Stimulated activated naive CD8-positive, alpha-beta T cell treated with anti-CD3 and anti-CD28 coated beads, Interleukin-15, Interleukin-2, amounts not matched to agents 100 U/mL and 50 U/mL, for 24 hours (primary cell): ENCODE measurements at places on chromosomes 5 and 9.
A peak's percentile ranks its signal among the peaks of the same experiment; 100 is the strongest.

DNA sequence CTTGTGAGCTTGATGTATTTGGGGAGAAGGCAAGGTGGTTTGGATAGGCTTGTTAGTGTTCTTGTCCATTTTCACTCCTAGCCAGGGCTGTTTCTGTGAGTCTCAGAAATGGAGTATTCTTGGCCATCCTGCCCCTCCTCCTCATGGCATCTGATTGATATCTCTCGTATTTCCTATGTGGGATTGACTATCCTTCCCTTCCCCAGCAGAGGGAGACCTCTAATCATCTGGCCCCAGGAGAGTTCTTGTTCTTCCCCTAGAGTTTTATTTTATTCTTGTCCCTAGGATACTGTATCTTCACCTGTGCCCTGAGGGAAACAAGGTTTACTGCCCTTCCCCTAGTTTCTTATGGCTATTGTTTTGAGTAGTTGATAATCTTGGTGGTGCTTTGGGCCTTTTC lies 114.4 kb downstream of the VPS13A start:
- DNase-seq: no peak

DNA sequence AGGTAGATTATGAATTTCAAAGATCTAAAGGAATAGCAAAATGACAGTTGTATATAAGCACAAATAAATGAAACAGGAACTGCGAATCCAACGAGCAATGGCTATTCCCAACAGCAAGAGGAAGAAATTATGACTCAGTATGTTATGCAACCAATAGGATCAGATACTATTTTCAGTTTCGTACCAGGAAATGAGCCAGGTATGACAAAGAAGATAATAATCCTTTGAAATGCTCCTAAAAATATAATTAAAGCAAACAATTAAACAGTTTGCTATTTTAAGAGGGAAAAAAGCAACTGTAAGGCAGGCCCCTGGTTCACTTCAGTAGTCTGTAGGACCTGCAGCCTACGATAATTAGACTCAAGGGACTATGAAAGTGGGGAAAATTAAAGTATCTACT lies 58.9 kb downstream of the AUH start:
- no peak for DNase-seq

DNA sequence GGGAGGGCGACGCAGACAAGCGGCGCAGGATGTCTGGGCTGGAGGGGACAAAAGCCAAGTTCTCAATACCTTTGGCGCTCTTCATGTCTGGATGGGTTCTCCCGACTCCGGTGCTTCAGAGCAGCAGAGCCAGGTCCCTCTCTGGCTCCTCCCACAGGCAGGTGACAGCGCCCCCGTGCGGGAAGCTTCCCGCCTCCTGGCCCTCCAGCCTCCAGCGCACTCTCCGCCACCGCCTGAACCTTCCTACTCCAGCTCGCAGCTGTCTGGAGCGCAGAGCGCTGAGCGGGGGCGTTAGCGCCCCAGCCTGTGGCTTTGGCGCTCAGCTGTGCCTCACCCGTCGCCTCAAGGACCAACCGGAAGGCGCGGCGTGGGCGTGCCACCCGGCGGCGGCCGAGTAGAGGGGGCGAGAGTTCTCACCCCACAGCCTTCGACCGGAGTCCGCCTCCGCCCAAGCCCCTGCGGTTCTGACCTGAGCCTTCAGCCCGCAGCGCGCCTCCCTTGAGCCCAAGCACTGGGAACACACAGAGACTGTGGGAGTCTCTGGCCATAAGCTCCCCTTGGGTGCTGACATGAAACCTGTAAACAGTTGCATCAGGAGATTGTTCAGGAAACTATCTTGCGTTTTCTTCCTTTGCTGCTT lies at the start of gene SLCO4C1:
SLCO4C1 (minus strand) TSS at position 107 of the 640 bp plus-strand sequence; CDS start at position 85, 22 bp downstream.
- DNase-seq: peak; percentile 81

DNA sequence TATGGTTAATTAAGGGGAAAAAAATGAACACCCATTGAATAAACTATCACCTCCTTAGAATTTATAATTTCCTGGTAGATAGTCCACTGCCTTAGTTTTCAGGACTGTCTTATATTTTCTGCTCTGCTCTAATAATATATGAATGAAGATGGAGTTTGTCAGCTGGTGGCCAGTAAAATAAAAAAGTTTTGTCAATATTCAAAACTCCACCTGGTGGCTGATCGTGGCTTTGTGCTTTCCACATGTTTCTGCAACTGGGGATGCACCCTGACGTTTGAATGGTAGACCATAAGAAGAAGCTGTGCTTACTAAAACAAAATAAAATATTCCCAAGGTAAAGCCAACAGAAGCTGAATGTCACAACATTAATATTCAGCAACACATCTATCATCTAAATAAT lies 286.6 kb upstream of the IZUMO3 start:
- DNase-seq: no peak

DNA sequence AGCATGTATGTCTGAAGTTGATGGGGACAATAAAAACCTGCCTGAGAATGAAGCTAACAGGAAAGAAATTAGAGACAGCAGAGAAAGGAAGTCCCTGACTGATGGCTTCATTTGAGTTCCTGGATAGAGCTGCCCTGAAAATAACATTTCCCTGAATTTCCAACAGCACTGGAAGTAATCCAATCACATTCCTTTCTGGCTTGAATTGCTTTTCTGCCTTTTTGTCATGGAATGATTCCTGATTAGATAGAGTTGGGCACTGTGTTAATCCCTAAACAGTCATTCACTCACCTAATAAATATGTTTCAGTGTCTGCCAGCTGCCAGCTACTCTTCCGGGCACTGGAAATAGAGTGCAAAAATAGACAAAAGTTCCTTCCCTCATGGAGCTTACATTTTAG lies 30.0 kb upstream of the SH3RF2 start:
- DNase-seq: no peak

DNA sequence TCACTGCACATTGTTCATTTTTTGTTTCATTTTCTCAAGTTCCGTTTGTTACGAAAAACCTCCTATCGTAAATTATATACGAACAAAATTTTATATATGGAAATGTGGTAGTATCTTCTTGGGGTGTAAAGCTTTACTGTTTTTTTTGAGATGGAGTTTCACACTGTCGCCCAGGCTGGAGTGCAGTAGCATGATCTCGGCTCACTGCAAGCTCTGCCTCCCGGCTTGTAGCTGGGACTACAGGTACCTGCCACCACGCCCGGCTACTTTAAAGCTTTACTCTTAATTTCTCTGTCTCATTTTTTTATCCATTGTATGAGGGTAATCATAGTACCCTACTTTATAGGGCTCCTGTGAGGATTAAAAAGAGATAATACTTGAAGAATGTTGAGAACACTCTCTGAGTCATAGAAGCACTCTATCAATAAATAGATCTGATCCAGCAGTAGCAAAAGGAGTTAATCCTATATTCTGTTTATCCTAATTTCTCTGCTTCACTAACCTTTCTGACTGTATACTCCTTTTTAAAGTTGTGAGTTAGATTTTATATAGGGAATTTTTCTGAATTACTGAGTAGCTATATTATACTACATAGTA lies 5.6 kb upstream of the LRRC70 start:
- no peak for DNase-seq

DNA sequence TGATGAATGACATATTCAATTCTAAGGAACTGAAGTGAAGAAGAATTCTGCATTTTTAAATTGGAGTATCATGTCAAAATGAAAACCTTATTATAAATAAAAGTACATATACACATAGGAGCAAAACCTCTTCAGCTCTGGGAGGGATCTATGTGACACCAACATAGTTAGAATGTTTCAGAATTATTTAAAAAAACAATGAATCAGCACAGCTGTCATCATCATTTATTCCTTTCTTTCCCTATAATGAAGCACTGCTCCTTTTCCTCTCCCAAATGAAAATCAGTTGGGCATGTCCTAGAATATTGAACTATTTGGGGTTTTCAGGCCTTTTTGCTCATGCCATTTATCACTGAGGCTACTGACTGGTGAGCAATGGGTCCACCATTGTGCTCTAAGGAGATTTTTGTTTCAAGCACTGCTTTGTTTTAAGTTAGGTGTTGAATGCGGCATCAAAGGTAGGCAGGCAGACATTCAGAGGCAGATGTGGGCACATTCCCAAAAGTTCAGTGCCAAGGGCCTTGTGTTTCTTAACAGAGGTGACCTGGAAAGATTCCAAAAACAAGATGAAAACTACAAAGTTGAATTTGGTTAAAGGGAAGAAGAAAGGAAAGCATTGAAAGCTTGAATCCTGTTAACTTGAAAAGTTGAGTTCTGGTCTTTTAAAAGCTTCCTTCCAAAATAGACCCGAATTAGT lies 126.4 kb upstream of the ADAMTSL1 start:
- no peak for DNase-seq

- DNase-seq: no peak
These were observed 49.0 kb downstream of the SLC44A1 start for GRCh38 chr9:105293408-105293807.

DNA sequence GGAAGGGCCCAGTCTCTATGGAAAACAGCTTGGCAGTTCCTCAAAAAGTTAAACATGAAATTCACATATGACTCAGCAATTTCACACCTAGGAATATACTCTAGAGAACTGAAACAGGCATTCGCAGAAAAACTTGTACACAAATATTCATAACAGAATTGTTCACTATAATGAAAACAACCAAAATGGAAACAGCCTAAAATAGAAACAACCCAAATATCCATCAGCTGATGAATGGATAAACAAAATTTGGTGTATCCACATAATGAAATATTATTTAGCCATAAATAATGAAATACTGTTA lies 4.8 kb upstream of the GPR150 start:
- DNase-seq: no peak

GRCh38 chr9:8706531-8706930 lies 907.0 kb upstream of the DMAC1 start:
- DNase-seq: no peak

GRCh38 chr5:108266242-108266641 lies 115.7 kb downstream of the FBXL17 start:
- DNase-seq: no peak

GRCh38 chr5:38455796-38456330 lies 100.6 kb downstream of the LIFR start:
- no peak for DNase-seq

DNA sequence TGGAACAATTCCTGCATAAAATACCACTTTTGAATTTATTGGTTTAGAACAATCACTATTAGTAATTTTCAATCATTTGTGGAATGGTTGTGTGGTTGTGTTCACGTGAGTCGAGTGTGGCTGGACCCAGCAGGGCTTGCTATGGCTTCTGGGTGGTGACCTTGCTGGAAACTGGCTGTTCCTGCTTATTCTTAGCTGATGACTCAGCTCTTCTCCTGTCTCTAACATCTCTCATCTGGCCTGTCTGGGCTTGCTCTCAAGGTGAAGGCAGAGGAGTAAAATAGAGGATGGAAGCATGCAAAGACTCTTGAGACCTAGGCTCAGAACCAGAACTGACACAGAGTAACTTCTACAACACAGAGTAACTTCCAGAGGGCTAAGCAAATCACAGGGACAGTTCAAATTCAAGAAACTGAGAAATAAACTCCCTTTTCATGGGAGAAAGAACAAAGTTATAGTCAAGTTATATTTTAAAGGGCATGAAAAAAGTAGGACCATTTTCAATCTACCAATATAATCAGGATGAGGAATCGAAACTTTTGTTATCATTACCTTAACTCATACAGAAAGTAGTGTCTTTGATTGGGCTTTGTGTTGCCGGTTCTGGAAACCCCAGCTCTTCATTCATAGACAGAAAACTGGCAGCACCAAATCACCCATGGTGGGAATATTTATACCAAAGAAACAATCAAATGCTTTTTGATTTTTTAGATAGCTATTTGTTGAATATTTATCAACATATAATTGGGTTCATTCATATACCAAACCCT lies 665.1 kb downstream of the CDH18 start:
- no peak for DNase-seq

DNA sequence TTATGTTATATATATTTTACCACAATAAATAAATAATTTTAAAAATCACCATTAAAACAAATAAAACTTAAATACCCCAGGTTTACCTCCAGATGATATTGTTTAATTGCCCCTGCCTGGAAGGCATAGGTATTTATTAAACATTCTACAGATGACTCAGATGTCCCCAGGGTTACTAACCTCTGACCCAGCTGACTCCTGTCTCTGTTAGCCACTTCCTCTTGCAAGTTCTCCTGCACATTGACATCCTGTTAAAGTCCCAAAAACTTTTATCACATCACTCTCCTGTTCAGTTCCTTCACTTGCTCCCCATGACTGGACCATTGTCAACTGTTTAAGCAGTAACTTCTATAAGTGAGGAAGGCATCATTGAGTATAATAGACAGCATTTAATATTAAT lies 37.0 kb upstream of the RAB3C start:
- DNase-seq: no peak

GRCh38 chr9:124879226-124879625 lies 17.3 kb downstream of the ARPC5L start:
- no peak for DNase-seq

DNA sequence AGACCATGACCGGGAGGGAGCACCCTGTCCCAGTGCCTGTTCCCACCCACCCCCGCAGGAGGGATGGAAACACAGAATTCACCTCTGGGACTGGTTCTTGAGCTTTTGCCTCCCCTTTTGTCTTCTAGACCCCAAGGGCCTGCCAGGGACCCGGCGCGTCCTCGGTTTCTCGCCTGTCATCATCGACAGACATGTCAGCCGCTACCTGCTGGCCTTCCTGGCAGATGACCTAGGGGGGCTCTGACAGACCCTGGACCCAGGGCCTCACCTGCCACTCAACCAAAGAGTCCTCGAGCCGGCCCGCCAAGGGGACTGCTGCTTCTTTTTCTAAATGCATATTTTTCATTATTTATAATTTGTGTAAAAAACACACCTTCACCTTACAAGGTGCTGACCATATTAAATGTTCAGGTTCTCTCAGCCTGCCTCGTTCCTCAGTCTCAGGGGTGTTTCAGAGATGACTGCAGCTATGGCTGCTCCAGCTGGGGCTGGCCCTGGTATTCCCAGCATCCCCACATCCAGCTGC lies 16.9 kb downstream of the CARD19 start:
- no peak for DNase-seq

- DNase-seq: no peak
These were observed 65.6 kb upstream of the SEMA6A start for GRCh38 chr5:116640236-116640635.

DNA sequence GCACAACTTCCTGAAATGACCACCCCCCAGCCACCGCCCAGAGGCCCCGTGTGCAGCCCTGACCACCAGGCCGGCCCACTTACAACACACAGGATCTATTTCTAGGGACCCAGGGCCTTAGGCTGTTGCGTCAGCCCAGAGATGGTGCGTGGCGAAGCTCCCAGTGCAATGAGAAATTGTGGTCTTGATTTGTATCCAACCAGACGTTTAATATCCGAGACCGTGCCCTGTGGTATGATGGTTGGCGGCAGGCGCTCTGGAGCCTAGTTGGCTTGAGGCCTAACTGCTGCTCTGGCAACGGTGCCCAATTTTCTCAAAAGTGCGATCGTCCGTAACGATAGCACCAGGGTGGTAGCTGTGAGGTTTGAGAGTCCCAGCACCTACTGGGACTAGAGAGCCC lies 32.6 kb upstream of the SLC6A19 start:
- DNase-seq: no peak

DNA sequence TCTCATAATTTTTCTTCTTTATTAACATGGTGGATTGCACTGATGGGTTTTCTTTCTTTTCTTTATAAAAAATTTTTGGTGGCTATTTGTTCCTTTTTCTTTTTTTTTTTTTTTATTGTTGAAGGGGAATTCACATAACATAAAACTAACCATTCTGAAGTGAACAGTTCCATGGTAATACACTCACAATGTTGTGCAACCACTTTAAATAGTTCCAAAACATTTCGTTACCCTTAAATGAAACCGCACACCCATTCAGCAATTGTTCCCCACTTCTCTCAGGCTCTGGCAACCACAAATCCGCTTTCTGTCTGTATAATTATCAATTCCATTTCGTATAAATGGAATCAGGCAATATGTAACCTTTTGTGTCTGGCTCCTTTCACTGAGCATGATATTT lies 11.7 kb upstream of the SETX start:
- DNase-seq: no peak

- DNase-seq: peak; percentile 96
These were observed 4.4 kb upstream of the ST6GALNAC6 start for GRCh38 chr9:127903557-127904475.
